Sigmoid colon (tissue), 7 donors: ENCODE measurements at places on chromosomes 5 and 9. TPM values are rescaled to one million over a fixed set of nuclear protein-coding genes. Genes with fewer than 3 reads are reported as not detected.

GRCh38 chr9:96649620-96650324 lies 5.3 kb downstream of the PRXL2C start:
- H3K27ac ChIP-seq: no peak overlapping the region
- H3K4me1 ChIP-seq: no peaks in the 10 kb centered on the region
- H3K36me3 ChIP-seq: peaks cover 82% of the 10 kb centered on the region
- no peak overlapping the region for H3K4me3 ChIP-seq

- H3K4me3 ChIP-seq: no peak overlapping the region
- no peaks in the 10 kb centered on the region for H3K27me3 ChIP-seq
- no peak for DNase-seq
Measured at GRCh38 chr9:84781931-84782866, 112.7 kb downstream of the NTRK2 start.

DNA sequence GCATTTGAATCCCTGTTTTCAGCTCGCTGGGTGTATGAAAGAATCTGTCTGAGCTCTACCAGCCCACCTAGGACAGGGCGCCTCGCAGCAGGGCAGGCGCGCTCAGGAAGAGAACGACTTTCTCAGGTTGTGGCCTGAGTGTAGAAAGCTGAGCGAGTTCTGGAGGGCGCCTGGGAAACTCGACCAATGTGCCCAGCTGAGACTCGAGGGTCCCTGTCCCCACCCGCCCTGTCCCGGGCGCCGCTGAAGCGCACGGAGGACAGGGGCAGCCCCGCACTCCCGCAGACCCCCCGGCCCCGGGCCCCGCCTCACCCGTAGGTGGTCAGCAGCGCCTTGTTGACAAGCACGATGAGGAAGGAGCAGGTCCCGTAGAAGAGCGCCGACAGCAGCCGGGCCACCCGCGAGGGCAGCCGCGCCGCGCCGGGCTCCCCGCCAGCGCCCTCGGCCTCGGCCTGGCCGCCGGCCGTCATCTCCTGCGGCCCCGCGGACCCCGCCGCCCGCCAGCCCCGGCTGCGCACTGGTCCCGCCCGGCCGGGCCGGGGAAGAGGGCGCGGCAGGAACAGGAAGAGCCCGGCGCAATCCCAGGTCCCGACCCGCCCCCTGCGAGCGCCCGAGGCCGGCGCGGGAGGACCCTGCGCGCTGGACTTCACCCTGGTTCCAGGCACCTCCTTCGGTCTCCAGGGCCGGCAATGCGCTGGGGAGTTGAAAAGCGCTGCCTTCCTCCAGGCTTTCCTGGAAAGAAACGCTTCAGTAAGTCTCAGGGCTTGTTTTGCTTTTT lies at the start of gene SLC35D2:
TSS of gene SLC35D2 (minus strand) at position 547 of the 778 bp plus-strand sequence. CDS start at position 470, 77 bp downstream.
- peaks cover 15% of the 10 kb centered on the region for H3K4me1 ChIP-seq
- H3K27ac ChIP-seq: peak within 1 kb of the TSS; percentile 86
- H3K27me3 ChIP-seq: no peaks in the 10 kb centered on the region
- DNase-seq: peak; percentile 75
- peak within 1 kb of the TSS; percentile 77 for H3K4me3 ChIP-seq

GRCh38 chr5:8560776-8561175 lies 691.8 kb downstream of the MTRR start:
- DNase-seq: no peak
- H3K27ac ChIP-seq: no peak overlapping the region
- no peaks in the 10 kb centered on the region for H3K4me1 ChIP-seq
- H3K36me3 ChIP-seq: no peaks in the 10 kb centered on the region

- H3K4me3 ChIP-seq: no peak overlapping the region
- peaks cover 55% of the 10 kb centered on the region for H3K4me1 ChIP-seq
- H3K36me3 ChIP-seq: peaks cover 14% of the 10 kb centered on the region
- DNase-seq: no peak
- no peaks in the 10 kb centered on the region for H3K27me3 ChIP-seq
Measured at GRCh38 chr9:68532131-68532530, 8.6 kb downstream of the TMEM252 start.

- no peaks in the 10 kb centered on the region for H3K36me3 ChIP-seq
- H3K4me3 ChIP-seq: no peak overlapping the region
- H3K27ac ChIP-seq: no peak overlapping the region
- no peaks in the 10 kb centered on the region for H3K27me3 ChIP-seq
- DNase-seq: no peak
- H3K4me1 ChIP-seq: no peaks in the 10 kb centered on the region
Measured at GRCh38 chr5:31059889-31060288, 133.6 kb upstream of the CDH6 start.

DNA sequence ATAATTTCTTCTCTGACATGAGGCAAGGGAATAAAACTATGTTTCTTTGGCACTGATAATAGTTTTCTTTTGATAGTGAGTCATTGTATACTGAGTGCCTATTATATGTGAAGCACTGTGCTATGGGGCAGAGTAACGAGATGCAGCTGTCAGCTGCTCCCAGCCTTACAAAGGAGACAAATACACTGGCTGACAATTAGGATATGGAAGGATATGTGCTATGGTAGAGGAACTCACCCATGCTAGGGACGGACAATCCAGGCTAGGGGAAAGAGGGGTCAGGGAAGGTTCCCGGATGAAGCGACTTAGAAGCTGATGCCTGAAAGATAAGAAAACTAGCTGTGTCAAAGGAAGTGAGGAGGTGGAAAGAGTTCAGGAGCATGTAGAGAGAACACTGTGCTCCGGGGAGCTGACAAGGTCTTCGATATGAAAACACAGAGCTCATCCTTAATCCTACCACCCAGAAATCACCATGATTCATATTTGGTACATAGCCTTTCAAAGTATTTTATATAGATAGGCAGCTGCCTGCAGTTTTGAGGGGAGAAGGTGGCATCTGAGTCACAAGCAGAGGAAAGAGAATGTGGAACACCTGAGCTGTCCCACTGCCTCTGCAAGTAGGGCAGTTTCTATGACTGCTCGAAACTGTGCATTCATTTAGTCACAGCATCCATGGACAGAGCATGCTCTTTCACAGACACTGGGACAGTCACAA lies 12.1 kb downstream of the BSPRY start:
- no peaks in the 10 kb centered on the region for H3K27me3 ChIP-seq
- H3K4me3 ChIP-seq: no peak overlapping the region
- no peak for DNase-seq
- no peaks in the 10 kb centered on the region for H3K36me3 ChIP-seq
- H3K27ac ChIP-seq: no peak overlapping the region
- H3K4me1 ChIP-seq: no peaks in the 10 kb centered on the region

DNA sequence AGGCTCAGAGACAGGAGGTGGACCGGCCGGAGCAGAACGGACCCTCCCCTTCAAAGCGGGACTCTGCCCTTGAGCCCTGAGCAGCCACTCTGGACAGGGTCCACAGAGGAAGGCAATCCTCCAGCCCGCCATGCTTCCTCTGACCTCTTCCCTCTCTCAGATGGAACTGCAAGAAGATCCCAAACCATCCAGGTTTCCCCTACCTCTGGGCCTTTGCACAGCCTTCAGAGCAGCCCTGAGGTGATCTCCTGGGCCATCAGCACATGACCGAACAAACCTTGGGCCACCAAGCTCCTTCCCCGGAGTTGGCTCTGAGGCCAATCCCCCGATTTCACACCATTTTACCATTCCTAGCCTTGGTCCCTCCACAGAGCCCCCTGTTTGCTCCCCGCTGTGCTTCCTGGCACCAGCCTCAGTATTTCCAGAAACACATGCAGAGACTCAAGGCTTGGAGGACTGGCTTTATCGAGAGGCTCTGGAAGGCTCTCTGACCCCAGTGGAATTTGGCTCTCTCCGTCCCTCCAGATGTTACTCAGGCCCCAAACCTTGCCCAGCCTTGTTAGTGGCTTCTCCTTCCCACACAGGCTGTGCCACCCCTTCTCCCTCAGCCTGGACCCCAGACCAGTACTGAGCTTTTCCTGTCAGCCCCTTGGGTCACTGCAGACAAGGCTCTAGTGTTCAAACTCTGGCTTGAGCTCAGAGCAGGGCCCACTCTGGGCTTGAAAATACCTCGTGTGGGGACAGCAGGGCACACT lies 48.6 kb upstream of the KCNMB1 start:
- no peaks in the 10 kb centered on the region for H3K4me1 ChIP-seq
- H3K4me3 ChIP-seq: no peak overlapping the region
- DNase-seq: no peak
- peaks cover 3% of the 10 kb centered on the region for H3K27me3 ChIP-seq
- H3K36me3 ChIP-seq: no peaks in the 10 kb centered on the region

The RAB3C gene
- 2.9 TPM for total RNA-seq

The PRDM9 gene
- not detected for total RNA-seq

GRCh38 chr5:43036409-43036808 lies 3.7 kb downstream of the ANXA2R start:
- H3K27me3 ChIP-seq: peaks cover 74% of the 10 kb centered on the region
- H3K4me3 ChIP-seq: no peak overlapping the region
- H3K36me3 ChIP-seq: no peaks in the 10 kb centered on the region
- H3K4me1 ChIP-seq: peaks cover 21% of the 10 kb centered on the region
- DNase-seq: no peak
- H3K27ac ChIP-seq: no peak overlapping the region

DNA sequence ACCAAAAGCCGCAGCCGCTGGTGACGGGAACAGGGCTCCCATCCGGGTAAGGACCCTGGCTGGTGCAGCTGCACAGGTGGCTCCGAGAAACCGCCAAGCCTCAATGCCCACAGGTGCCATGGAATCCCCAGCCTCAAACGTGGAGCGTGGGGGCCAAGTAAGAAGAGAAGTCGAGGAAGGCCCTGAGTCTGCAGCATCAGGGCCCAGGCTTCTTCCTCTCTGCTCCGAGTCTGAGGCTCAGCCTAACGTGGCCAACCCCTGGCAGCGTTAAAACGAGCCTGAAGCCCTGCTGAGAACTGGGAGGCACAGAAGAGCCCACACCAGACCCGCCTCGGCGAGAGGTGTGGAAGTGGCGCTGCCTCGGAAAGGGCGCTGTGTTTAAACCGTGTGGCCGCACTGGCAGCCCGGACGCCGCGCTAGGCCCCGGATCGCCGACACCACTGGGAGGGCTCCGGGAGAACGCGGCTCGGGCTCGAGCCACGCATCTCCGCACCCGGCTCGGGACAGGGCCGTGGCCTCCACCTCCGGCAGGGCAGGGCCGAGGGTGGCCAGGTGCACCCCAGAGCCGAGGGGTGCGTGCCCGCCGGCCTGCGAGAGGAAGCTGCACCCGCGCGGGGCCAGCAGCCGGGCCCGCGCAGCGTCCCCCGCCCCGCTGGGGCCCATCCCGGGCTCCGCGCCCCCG lies 730 bp downstream of the ZMYND19 start:
- no peaks in the 10 kb centered on the region for H3K27me3 ChIP-seq
- H3K27ac ChIP-seq: peak overlapping the region; percentile 66
- H3K4me1 ChIP-seq: no peaks in the 10 kb centered on the region
- peak overlapping the region; percentile 84 for H3K4me3 ChIP-seq
- peaks cover 26% of the 10 kb centered on the region for H3K36me3 ChIP-seq

The NXNL2 gene
- total RNA-seq: not detected

The SPOCK1 gene
- 33.4 TPM for total RNA-seq

- DNase-seq: peak; percentile 90
- H3K27me3 ChIP-seq: no peaks in the 10 kb centered on the region
- H3K27ac ChIP-seq: peak overlapping the region; percentile 48
- H3K4me3 ChIP-seq: peak overlapping the region; percentile 37
Measured at GRCh38 chr9:127608104-127608966, 3.7 kb upstream of the STXBP1 start.

The PURA gene
- 37.8 TPM for total RNA-seq

GRCh38 chr9:133188006-133188842 lies 20.8 kb downstream of the OBP2B start:
- H3K27ac ChIP-seq: no peak overlapping the region
- DNase-seq: peak; percentile 40
- no peaks in the 10 kb centered on the region for H3K4me1 ChIP-seq
- H3K27me3 ChIP-seq: no peaks in the 10 kb centered on the region

The FOXI1 gene
- not detected for total RNA-seq

- no peaks in the 10 kb centered on the region for H3K27me3 ChIP-seq
- H3K36me3 ChIP-seq: no peaks in the 10 kb centered on the region
- no peaks in the 10 kb centered on the region for H3K4me1 ChIP-seq
- H3K27ac ChIP-seq: no peak overlapping the region
- no peak overlapping the region for H3K4me3 ChIP-seq
Measured at GRCh38 chr5:34789021-34789531, 49.9 kb upstream of the TTC23L start.

DNA sequence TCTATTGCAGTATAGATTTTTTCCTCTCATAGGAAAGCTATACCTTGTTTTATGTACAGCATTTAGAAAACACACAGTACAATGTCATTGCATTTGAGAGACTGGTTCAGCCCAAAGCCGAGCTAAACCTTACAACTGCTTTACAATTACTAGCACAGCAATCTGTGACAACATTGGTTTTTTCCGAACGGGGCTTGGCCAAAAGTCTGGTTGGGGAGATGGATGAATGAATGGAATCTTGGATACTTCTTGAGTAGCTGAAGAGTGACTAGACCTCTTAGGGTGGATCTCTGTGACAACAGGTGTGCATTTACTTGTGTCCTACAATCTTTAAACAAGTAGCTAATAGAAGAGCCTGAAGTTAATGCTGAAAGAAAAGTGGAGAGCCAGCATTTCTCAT lies 1.2 kb downstream of the SGCD start:
- H3K36me3 ChIP-seq: no peaks in the 10 kb centered on the region

DNA sequence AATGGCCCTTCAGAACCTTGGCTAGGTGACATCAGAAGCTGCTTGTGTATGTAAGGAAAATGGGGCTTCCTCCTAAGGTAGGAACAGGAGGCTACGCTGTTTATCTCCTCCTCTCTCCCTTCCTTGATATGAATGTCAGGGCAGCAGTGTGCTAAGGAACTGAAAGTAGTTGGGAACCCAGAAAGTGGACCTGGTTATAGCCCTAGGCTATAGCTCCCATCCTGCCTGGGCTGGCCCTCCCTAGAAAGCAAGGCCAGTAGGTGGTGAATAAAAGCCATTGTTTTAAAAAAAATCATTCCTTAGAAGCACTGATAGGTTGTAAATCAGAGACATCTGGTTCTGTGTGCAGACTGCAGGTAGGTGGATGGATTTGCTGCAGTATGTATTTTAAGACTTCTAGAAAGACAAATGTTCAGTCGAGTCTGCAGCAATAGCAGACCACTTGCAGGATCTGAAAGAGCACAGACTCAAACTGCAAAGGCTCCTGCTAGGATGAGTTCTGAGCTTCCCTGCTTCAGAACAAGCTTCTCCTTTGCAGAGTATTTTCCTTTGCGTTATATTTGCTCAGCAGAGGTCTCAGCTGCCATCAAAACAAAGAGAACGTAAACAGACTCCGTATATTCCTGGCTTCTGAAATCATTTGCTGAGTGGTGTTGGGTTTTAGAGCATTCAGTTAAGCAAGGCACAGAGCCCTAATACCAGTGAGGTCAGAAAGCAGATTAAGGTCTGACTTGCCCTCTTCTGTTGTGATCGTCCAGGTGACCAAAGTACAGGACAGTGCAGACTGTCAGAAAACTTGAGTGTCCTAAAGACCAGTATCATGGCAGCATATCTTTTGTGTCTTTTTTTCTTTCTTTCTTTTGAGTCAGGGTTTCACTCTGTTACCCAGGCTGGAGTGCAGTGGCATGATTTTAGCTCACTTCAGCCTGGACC lies 20.1 kb upstream of the CFAP157 start:
- no peak overlapping the region for H3K4me3 ChIP-seq
- no peak for DNase-seq
- no peak overlapping the region for H3K27ac ChIP-seq
- no peaks in the 10 kb centered on the region for H3K4me1 ChIP-seq
